ENCODE measurements at places on chromosomes 13 and 19.

DNA sequence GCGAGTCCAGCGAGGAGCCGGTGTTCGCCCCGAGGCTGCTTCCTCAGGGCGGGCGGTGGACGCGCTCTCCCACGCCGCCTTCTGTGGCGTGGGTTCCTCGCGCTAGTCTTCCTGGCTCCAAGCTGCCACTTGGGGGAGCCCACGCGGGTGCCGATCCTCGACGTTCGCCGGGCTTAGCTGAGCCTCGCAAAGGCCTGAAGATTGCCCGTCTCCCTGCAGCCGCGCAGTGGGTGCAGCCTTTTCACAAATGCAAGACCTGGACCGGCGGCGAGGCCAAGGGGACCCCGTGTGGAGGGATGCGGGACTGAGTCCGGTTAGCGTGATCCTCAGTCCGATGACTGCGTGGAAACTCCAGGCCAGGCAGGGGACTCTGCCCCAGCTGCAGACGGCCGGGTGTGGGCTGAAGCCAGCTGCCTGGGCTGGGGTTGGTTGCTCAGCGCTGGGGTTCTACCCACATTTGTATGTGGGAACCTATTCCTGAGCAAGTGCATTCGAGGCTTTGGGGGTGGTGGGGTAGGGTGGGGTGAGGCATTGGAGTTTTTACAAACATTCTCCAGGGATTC, 16.6 kb upstream of the LRP3 start:
- no peak for DNase-seq

GRCh38 chr13:29428310-29429181, 166.9 kb downstream of the SLC7A1 start:
- no peak for DNase-seq

GRCh38 chr13:63024458-63024857, 1608.8 kb upstream of the PCDH20 start:
- DNase-seq: no peak

GRCh38 chr13:99677116-99677951, 176.1 kb downstream of the TM9SF2 start:
- DNase-seq: no peak

DNA sequence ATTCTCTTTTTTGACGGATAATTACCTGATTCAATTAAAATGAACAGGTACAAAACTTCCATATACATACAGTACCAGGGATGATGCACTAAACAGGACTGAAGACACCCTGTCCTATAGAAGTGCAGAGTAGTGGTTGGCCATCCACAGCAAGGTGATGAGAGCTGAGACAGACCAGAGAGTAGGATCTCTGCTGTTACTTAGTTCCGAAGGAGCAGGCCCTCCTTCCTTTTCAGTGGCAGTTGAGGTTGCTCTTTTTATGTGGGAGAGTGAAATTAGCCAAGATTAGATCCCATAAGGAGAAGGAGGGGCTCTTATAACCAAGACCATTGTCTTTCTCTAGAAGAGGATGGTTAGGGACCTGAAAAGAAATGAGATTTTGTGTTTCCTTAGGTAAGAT, 4.0 kb downstream of the PDS5B start:
- no peak for DNase-seq

- no peak for DNase-seq
Observed at GRCh38 chr19:31312009-31312676, 37.1 kb downstream of the TSHZ3 start.

DNA sequence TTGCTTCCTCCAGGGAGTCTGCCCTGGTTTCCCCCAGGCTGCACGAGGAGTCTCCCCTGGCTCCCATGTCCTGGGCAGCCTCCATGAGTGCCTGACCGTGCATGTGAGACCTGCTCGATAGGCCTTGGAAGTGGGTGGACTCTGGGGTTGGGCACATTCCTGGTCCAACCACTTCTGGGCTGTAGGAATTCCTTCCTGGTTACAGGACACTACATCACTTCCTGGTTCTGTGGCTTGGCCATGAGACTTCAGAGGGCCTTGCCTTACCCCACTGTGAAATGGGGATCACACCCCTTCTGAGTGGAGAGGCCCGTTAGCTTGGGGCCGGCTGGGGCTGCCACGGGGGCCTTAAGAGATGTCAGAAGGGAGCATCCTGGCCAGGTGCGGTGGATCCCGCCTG, 4.0 kb upstream of the ZNF628 start:
- no peak for DNase-seq

GRCh38 chr19:48991873-48992580, 1.1 kb downstream of the GYS1 start:
- DNase-seq: no peak

DNA sequence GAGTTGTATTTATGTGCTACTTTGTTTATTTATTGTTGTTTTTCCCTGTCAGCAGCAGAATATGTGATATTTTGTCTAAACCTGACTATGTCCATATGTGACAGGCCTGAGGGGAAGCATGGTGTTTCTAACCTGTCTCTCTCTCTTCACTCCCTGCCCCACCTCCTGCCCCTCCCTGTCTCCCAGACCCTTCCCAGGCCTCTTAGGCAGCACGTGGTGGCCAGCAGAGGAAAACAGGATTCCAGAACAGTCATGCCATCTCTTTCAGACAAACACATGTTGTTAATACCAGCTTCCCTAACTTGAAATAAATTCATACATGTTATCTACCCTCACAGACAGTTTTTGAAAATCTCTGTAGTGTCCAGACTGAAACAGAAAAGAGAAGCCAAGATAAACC, 31.0 kb upstream of the ATP11A start:
- DNase-seq: no peak

GRCh38 chr19:8004723-8005513, 523 bp downstream of the ELAVL1 start:
- DNase-seq: no peak

- DNase-seq: peak; percentile 59
Observed at GRCh38 chr19:53254411-53255341, at the start of gene ZNF677. Gene ZNF677, minus strand, starts transcription at chr19:53254873. Its CDS starts 3,323 bp downstream, at chr19:53251550.

GRCh38 chr13:89628567-89628966, 1718.9 kb upstream of the MIR17HG start:
- no peak for DNase-seq

- no peak for DNase-seq
Observed at GRCh38 chr19:1748115-1748872, 5.0 kb upstream of the ONECUT3 start.

DNA sequence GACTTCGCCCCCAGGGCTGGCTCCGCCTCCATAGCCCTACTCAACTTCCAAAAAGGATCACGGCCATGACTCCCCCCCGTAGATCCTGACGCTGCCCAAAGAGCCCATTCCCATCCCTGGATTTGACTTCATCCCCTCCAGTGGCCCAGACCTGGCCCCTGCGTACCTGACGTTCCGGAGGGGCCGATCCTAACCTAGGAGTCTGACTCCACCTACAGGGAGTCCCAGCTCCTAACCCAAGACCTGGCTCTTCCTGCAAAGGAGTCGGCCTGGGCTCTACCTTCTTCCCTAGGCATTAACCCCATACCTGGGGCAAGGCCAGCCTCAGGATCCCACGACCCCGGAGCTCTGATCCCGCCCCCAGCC, 10.8 kb downstream of the STAP2 start:
- no peak for DNase-seq

All from T-helper 17 cell (primary cell).